ENCODE measurements at places on chromosomes 5 and 9.

DNA sequence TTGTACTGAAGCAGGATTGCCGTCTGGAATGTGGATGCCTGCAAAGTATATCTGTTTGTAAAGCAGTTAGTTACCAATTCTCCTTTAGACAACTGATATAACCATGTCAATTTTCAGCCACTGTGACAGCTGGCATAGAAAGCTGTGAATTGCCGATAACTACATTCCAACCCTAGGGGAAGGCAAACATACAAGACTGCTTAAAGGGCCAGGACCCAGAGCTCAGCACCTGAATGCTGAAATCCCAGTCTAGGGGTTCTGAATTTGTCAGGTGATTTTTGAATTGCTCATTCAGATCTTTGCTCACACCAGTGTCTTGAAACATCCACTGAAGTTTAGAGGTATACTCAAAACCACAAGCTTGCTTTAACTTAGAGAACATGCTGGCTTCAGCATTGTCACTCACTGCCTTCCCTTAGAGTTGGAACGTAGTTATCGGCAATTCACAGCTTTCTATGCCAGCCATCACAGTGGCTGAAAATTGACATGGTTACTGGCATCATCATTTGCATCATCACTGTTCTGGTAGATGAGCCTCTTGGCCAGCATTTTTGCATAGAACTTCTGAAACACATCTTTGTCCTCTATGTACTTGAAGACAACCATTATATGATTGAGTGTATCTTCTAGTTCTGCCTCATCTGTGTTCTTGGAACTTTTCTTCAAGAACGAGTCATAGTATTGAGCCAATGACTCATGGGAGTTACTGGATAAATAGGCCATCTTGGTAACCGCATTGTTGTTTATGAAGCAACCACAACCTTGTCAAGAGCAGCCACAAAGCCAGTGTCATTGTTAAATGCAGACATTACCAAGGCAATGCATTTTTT is 82.1 kb downstream of the CCDC192 start:
- no peak for DNase-seq

DNA sequence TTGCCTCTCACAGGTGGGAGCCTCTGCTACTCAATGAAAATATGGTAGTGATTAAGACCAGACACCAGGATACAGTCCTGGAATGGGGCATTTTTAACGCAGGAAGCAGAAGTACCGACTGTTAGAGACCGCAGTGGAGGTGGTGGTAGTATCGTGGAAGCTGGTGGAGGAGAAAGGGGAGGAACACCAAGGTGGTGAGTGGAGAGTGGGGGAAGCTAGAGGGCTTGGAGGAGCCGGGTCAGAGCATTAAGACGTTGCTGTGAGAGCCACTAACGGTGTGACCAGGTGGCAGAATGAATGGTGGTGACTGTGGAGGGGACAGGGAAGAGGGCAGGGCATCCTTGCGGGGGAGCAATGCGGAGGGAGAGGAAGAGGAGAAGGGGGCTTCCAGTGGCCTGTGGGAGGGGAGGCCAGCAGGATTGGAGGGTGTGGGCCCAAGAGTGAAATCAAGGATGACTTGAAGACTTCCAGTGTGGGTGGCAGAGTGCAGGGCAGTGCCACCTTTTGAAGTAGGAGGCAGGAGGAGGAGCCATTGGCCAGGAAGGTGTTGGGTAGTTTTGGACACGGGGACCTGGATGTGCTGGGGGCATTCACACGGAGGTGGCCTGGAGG is 1.6 kb upstream of the UBAC1 start:
- DNase-seq = no peak

DNA sequence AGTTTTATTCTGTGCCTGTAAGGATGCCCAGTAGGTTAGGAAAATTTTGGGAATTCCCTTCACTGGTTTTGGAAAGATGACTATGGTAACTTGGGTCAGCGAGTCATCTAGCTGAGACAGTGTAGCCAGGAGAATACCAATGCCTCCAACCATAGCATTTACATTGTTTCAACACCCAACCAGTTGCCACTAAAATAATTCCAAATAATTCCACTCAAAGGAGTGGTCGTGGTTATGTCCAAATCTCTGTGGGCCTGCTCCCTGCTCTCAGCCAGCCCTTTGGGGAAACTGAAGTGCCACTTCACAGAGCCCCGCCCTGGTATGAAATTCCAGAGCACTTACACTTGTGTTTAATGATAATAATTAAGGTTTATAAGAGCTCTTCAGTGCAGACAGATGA is 310.5 kb downstream of the PLK2 start:
- no peak for DNase-seq

DNA sequence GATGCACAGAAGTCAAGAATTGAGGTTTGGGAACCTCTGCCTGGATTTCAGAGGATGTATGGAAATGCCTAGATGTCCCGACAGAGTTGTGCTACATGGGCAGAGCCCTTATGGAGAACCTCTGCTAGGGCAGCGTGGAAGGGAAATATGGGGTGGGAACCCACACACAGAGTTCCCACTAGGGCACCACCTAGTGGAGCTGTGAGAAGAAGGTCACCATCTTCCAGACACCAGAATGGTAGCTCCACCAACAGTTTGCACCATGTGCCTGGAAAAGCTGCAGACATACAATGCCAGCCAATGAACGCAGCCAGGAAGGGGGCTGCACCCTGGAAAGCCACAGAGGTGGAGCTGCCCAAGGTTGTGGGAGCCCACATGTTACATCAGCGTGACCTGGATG is 104.5 kb downstream of the STK32A start:
- DNase-seq = no peak

GRCh38 chr9:122338994-122339393 is 31.8 kb upstream of the PTGS1 start:
- no peak for DNase-seq

DNA sequence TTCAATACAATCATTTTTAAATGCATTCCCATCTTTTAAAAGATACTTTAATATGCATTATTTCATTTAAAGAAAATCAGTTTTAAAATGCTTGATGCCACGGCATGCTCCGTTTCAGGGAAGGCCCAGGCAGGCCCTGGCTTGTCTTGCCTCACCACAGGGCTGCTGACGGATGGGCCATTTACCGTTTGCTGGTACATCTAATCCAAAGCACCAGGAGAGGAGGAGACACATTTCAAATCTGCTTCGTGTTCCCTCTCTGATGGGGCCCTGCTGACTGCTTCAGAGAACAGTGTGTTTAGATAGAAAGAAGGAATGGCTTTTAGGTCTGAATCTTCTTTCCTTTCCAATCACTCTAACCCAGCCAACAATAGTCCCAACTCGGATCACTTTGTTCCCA is 185.2 kb downstream of the DCP2 start:
- DNase-seq = no peak

DNA sequence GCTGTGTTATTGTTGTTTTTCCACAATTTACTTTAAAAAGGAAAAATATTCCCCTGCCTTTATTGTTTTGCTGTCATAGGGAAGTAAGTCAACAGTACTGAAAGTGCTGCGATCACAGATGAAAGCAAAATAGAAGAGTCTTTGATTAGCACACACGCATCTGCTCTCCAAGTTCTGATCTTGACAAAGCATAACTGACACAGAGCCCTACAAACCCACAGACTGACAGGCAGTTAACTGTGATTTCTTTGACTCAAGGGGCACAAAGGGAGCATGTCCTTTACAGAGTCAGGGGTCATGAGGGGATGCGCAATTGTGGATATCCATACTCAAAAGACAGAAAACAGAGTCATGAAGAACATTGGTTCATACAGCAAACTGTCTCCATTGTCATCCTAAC is 123.7 kb downstream of the SNCAIP start:
- no peak for DNase-seq

- DNase-seq = no peak
Measured at GRCh38 chr9:109956717-109957440, 176.9 kb downstream of the PALM2AKAP2 start.

GRCh38 chr9:126754436-126755316 is 50.2 kb upstream of the ZBTB43 start:
- DNase-seq = no peak

DNA sequence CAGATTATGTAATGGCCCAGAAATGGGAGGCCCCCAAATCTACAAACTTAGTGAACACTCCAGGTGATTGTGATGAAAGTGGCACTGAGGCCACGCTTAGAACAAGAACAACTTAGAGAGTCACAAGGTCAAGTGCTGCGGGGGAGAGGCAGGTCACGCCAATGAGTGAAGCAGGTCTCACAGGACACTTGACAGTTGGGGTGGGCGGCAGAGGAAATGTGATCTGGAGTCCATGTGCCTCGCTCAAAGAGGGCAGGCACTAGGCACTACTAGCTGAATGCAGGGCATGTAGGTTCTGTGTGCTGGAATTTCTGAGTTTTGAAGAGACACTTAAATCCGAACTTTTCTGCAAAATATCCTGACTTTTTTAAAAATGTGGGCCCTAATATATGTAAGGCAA is 193.2 kb upstream of the RORB start:
- DNase-seq = no peak

DNA sequence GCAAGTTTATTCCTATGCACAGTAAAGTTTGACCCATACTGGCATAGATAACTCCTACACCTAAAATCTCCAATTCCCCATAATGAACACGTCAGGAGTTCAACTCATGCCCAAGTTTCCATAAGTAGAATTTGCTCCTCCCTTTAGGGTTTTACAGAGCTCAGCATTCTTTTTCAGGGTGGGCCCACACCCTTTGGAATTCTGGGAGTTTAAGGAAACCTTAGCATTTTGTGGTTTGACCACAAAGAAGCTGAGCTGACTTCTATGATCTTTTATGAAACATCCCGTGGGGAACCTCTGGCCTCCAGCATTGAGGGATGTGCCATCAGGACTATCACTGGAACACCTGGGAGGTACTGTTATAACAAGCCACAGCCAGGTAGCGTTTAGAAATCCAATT is 220.6 kb upstream of the MAP3K1 start:
- no peak for DNase-seq
